ENCODE measurements at places on chromosomes 6 and 20.

- DNase-seq, result no peak
Measured at GRCh38 chr6:7668936-7669335, 57.0 kb upstream of the BMP6 start.

DNA sequence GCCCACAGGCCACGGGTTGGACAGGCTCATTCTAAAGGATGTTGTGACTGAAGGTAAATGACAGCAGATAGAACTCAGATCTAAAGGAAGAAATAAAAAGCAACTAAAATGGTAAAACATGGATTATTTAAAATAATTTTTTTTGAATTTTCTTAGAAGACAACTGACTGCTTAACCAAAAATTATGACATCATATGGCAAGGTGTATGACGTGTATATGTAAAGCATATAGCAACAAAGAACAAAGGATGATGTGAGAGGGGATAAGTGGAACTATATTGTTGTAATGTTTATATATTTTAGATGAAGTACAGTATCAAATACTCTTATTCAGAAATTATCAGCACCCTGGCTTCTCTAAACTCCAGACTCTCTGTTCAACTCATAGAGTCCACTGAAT is 38.6 kb downstream of the NPEPL1 start:
- no peak for DNase-seq

DNA sequence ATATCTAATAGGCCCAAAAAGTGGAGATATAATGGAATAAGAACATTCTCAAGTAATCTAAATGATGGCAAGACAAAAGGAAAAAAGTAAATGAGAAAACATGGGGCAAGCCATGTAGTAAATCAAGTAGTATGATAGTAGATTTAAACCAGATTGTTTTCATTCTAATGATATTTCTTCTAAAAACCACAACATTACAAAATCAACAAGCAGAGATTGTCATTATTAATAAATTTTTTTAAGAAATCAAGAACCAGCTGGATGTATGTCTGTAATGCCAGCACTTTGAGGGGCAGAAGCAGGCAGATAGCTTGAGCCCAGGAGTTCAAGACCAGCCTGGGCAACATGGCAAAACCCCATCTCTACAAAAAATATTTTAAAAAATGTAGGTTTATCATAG is 155.0 kb downstream of the RNGTT start:
- DNase-seq, result no peak

DNA sequence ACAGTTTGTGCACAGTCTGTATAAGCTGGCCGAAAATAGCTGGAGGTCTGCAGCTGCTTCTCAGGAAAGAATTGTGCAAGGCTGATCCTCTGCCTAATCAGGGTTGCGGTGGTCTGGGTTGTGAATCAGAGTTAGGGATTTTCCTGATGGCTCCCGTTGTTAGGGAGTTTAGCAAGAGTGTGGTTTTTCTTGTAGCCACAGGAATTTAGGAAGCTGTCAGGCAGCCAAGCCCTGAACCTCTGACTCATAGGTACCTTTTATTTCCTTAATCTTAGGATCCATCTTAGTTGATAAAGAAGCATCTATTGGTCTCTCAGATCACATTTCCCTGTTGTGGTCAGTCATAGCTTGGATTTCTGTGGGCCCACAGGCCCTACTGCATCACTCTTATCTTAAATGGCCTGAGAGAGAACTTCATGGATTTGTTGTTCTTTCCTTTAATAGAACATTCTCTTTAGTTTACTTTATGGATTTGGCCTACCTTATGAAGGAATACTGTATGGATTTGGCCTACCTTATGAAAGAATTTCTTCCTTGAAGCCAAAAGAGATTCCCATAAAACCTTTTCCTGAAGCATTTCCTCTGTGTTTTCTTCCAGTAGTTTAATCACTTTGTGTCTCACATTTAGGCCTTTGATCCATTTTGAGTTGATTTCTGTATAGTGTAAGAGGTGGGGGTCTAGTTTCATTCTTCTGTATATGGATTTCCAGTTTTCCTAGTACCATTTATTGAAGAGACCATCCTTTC is 10.3 kb downstream of the KIF25 start:
- no peak for DNase-seq

GRCh38 chr20:37839955-37840354 is 63.0 kb upstream of the VSTM2L start:
- no peak for DNase-seq

DNA sequence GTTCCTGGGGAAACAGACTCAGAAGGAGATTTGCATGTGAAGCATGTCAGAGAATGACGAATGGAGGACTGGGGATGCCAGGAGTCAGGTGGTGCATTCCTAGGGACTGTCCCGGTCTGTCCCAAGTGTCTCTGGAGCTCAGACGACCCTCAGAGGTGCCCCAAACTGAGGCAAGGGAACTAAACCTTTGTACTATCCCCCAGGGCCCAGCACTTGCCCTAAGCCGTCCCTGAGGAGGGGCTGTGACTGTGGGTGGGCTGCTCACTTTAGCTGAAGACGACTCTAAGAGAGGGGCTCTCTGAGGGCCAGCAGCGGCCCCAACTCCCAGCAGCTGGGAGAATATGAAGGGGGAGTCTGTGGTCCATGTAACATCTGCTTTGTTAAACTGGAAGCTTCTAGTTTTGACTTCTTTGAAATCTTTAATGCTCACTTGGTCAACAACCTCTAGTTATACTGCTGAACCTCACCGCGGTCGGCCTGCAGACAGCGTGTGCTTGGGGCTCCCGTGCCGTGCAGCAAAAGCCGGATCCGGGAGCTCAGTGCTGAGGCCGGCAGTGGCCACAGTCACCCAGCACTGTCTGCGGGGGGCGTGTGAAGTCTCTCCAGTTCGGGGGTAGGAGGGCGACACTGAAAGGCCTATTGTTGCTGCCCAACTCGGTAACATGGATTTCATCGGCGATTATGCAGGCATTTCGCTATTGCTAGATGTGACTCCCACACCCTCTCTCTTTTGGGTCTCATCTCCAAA is 34.2 kb downstream of the TUBB2B start:
- no peak for DNase-seq

GRCh38 chr6:3825331-3825831 is 23.8 kb upstream of the FAM50B start:
- DNase-seq, result no peak

- DNase-seq, result no peak
Measured at GRCh38 chr6:147772724-147773123, 264.2 kb downstream of the SAMD5 start.

DNA sequence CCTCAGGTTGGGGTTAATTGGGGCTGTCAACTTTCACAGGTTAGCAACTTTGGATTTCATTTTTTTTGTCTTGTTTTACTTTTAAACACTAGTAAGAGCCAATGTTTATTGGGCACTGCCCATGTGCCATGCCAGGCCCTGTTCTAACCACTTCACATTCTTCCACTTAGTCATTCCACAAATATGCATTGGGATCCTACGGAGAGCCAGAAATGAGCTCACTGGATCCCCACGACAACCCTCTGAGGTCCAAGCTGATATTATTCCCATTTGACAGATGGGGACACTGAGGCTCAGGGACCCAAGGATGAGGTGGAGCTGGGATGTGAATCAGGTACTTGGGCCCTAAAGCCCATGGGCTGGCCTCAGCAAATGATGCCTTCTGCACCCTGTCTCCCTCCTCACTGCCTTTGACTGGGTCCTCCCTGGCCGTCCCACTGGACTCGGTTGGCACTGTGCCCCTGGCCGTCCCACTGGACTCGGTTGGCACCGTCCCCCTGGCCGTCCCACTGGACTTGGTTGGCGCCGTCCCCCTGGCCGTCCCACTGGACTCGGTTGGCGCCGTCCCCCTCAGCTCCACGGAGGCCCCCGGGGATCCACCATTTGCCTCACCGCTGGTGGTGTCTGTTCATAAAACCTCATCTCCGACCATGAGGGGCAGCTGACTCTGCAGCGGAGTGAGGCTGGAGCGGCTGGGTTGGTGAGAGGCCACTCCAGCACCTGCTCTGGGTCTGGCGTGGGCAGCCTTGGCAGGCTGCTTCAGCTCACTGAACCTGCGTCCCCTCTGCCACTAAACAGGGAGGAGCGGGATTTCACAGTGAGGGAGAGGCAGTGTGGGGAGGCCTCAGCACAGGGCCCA is 4.8 kb upstream of the PMEPA1 start:
- no peak for DNase-seq

DNA sequence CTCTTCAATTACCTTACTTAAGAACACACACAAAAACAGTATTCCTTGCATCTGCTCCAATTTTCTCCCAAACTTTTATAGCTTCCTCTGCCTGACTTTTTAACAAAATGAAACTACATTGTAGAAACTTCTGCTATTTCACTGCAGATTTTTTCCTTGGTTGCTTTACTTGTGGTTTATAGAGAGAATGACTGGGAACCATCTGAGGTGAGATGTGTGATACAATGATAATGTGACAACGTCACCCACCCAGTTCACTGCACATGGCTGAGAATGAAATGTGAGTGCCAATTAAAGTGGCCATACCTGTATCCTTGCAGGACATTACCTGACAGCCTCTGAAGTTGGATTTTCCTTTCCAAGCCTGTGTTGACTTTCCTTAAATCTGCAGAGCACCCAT is 258.4 kb downstream of the CD83 start:
- DNase-seq, result no peak

DNA sequence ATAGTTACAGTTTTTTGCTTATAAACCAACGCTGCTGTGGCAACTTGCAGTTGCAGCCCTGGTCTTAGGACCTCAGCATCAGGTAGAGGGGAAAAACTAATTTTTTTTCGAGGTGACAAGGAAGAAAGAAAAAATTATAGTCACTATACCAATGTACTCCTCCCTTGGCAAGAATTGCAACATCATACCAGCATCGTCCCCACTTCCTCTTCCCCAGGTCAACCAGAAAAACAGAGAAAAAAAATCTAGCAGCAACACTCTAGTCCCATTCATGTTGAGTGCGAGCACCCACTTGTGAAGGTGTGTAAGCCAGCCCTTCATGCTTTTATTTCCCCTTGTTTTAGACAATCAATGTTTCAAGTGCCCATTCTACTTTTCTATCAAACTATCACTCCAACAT is 13.1 kb upstream of the DCBLD1 start:
- DNase-seq, result no peak

GRCh38 chr6:69816026-69816425 is 19.2 kb upstream of the LMBRD1 start:
- DNase-seq, result no peak

DNA sequence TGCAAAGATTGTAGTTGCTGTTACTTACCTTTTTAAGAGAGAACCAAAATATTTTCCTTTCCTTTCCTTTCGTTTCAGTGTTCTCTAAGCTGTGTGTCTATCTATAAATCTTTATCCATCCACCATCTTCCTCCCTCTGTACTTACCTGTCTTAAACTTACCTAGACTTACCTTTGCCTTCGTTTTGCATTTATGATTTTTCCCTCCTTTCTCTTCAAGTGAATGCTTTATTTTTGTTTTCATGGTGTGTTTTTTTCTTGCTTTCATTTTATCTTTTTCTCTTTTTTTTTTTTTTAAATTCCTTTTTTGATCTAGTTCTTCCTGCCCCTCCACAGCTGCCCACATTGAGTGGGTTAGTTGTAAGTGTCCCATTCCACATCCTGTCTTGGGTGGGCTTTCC is 26.2 kb downstream of the ARID1B start:
- no peak for DNase-seq

- no peak for DNase-seq
Measured at GRCh38 chr20:22675341-22675740, 91.0 kb upstream of the FOXA2 start.

DNA sequence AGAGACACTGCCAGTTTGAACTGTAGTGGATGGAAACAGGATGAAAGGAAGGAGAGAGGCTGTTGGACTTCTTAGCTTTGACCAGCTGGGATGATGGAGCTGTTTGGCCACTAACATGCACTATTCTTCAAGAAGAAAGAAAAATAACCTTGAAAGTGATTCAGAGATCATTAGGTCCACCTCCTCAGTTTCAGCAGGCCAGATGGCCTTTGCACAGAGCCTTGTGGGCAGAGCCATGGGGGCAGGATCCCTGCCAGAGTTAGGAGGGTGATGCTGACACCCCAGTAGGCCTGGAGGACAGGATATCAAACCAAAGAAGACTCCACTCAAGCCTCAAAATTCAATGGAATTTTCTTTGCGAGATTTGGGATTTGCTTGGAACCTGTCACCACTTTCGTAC is 74.5 kb upstream of the TMEM181 start:
- DNase-seq, result no peak

GRCh38 chr6:85360794-85361642 is 88.9 kb upstream of the NT5E start:
- DNase-seq, result no peak

GRCh38 chr6:39932386-39932910 is 1.8 kb downstream of the MOCS1 start:
- no peak for DNase-seq

DNA sequence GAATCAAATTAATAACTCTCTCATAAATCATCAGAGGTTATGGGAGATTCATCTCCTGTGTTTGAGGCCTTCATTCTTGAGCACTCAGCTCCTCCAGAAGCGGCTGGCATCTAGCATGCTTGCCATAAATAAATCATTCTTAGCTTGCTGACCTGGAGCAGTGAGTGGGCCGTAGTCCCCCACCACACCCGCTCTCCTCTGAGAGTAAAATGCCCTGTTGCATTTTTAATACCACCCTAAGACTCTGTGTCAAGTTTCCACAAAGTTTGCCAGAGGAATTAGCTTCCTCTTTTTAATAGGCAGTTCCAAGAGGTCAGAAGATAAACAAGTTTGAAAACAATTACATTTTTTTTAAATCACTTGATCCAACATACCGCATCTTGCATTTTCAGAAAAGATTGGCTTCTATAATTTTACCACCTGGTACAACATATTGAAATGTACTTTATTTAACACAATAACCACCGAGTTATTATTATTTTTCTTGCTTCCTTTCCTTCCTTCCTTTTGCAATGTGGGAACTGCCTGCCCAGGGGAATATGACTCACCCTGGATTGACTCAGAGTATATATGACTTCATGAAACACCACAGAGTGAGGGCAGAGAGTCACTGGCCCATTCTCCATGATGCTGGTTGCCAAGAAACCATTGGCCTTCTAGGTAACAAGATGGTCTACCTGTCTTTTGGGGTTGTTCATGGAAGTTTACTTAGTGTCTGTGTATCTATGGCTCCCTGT is 29.4 kb upstream of the CLIC5 start:
- DNase-seq, result peak; percentile 50

GRCh38 chr20:17901971-17902370 is 66.6 kb downstream of the SNX5 start:
- DNase-seq, result no peak

GRCh38 chr20:22732751-22733150 is 148.4 kb upstream of the FOXA2 start:
- no peak for DNase-seq

DNA sequence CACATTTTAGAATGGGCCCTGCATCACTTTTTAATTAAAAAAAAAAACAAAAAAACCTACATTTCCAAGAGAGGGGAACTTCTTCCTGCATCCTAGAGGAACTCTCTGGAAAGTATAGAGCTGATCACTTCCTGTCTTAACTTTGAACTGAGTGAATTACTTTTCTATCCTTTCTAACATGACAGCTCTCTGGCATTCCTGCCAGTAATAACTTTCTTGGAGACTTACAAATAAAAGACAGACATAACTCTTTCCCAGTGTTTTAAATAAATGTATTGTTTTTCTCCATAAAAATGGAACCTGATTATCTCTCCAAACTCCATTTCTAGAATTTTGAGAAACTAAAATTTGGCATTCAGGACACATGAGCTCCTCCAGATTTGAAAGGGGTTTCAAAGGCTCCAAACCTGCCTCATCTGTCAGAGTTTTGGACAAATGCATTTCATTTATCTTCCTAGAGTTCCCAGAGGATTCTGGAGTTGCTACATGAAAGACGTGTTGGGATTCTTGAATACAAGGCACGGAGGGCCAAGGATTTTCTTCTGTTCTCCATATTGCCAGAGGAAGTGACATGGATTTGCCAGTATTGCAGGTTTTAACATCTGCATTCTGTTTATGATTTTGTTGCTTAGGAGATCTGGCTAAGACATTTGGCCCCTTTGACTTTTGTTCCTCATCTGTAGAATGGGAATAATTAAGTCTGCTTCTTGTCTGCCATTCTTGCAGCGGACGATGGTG is 2.0 kb upstream of the SMOC2 start:
- no peak for DNase-seq
